AG04449 (cell line): ENCODE measurements at places on chromosomes 13 and 19.
A peak's percentile ranks its signal among the peaks of the same experiment; 100 is the strongest.

GRCh38 chr19:53915000-53915399 lies 5.9 kb downstream of the CACNG7 start:
- no peak for DNase-seq

- DNase-seq = peak; percentile 28
Measured at GRCh38 chr13:27541386-27541785, 78.9 kb downstream of the LNX2 start.

GRCh38 chr13:110000534-110001345 lies 214.4 kb upstream of the IRS2 start:
- no peak for DNase-seq

DNA sequence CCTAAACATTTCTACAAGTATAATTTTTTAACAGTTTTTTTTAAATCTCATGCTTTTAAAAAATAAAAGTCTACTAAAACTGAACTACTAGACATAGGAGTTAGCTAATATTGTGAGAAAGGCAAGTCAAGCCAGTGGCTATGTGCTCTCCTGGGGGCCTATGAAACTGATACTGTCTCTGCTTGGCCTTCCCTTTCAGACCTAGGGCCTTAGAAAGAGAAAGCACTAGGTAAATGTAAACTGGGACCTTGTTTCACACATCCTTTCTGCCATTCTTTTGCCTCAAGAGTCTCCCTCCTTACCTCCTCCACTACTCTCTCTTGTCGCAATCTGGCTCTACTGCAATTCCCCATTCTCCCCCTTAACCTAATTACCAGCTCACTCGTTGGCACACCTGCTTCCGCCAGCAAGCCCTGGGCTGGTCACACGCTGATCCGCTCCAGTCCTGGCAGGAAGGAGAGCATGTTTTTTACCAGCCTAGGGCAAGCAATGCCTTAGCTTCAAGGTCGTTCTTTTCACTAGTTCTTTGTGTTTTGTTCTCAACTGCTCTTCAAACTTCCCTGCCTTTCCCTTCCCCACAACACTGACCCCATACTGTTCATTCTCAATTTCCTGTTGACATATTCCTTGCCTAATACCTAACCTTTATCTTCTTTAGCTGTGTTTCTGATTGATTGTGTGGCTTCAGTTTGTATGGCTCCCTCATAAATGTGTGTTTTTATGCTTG lies 23.1 kb downstream of the TBC1D4 start:
- DNase-seq = no peak

GRCh38 chr13:20990910-20991525 lies 70.4 kb downstream of the LATS2 start:
- no peak for DNase-seq

DNA sequence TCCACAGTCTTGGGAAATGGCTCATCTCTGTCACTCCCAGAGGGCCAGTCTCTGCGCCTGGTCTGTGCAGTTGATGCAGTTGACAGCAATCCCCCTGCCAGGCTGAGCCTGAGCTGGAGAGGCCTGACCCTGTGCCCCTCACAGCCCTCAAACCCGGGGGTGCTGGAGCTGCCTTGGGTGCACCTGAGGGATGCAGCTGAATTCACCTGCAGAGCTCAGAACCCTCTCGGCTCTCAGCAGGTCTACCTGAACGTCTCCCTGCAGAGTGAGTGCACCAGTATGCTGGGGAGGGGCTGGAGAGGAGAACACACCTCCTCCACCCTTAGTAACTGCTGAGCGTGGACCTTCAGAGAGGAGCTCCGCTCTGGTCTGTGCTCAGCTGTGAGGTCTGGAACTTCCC lies 2.3 kb downstream of the SIGLEC9 start:
- no peak for DNase-seq

GRCh38 chr19:46386151-46386550 lies 27.2 kb downstream of the CCDC8 start:
- DNase-seq = no peak

DNA sequence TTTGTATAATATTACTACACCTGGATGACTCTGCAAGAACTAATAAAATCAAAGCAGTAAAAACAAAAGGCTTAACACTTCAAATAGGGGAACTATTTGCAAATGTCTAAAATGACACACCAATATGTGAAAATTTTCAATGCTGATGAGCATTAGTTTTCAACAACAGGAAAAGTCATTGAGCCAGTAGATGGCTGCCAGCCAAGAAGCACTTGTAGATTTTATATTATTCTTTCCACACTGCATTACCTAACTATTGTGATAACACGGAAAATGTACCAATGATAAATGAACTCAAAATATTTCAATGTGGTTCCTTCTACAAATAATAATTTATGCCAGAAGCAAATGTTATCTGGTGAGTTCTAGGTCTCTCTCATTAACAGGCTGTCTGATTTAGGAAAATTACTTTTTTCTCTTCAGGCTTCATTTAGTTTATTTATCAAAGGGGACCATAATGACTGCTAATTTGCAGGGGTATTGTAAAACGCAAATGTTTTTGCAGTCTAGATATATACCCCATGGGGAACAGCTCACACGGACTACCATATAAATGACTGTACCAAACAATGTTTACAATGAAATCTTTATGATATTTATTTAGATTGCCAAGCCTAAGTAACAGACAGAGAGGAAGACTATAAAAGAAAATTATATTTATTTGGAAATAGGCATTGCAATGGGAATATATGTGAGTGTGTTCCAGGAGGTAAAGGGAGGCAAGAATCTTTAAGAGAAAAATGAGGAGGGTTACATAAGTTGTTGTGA lies 407.8 kb downstream of the LIG4 start:
- DNase-seq = no peak

- no peak for DNase-seq
Measured at GRCh38 chr19:32289566-32290210, 55.7 kb upstream of the ZNF507 start.

DNA sequence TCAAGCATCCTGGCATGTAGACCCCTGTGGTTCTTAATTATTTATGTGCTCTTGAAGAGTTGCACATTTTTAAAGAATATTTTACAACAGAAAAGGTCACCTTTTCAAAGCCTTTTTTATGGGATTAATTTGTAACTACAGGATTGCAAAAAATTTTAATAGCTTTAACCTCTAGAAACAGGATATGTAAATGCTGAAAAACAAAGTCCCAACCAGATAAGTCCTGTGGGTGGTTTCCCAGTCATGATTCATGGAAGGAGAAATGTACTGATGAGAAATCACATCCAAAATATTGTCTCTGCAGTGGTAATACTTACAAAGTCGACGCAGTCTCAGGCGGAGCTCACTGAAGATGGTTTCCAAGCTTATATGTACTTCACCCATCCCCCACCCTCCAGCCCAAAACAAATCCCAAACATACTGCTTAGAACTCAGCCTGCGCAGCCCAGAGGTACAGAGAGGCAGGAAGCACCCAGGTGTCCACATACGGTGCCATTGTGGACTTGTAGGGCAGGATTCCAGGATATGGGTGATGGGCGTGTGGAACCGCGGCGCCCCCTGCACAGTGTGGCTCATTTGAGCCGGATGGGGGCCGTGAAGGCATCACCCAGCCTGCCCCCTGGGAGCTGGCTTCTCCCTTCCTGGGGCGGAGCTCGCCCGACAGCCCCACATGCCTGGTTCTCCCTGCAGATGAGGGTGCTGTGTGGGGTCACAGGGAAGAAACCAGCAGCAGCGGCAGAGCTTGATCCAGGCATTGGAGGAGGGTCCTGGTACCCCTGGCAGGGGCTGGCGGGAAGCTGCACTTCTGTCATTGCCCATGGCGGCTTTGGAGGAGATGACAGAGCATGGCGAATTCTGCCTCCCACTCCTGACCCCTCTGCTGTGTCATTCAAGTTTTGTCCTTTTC lies 101.2 kb downstream of the ATP11A start:
- no peak for DNase-seq

DNA sequence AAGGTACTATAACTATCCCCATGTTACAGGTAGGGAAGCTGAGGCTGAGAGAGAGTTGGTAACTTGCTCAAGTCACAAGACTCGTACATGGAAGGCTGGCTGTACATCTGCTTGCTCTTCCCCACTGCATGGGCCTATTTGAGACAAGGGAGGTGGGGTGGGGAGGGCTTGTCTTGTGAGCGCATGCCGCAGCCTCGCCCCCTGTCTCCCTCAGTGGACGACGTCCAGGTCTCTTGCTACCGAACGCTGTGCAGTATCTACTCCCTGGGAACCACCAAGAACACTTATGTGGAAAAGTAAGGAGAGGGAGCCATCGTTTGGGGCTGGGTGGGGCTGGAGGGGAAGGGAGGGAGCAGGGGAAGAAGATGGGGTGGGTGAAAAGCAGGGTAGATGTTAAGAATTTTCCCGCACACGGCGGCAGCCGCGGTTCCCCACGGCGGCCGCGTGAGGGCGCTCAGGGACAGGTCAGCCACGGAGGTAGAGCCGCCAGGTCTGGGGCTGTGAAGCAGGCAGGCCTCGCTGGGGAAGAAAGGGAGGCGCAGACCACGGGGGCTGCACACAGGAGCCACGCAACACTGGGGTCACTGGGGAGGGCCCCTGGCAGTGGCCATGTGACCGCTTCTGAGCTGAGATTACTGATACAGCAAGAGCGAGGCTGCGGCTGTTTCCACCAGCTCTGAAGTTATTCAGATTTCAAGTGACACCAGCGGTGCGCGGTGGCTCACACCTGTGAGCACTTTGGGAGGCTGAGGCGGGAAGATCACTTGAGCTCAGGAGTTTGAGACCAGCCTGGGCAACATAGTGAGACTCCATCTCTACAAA lies 81.5 kb downstream of the RYR1 start:
- no peak for DNase-seq

GRCh38 chr13:32661685-32662084 lies 75.4 kb downstream of the PDS5B start:
- no peak for DNase-seq

- DNase-seq = no peak
Measured at GRCh38 chr13:30323524-30323923, 16.2 kb upstream of the KATNAL1 start.

DNA sequence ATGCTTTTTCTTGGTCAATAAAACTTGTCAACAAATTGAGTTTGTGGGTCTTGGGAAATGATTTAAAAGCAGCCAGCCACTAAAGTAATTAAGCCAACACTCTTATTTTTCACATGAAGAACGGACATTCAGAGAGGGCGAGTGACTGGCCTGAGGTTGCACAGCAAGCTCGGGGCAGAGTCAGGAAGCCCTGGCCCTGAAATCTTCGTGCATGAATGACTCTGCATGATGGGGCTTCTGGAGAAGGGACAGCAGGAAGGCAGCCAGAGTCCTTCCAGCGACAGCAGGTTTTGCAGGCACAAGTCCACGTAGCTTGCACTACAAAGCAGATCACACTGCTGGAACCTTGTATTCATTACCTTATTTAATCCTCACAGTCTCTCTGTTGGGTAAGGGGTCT lies 232.5 kb downstream of the ZNF536 start:
- DNase-seq = no peak

DNA sequence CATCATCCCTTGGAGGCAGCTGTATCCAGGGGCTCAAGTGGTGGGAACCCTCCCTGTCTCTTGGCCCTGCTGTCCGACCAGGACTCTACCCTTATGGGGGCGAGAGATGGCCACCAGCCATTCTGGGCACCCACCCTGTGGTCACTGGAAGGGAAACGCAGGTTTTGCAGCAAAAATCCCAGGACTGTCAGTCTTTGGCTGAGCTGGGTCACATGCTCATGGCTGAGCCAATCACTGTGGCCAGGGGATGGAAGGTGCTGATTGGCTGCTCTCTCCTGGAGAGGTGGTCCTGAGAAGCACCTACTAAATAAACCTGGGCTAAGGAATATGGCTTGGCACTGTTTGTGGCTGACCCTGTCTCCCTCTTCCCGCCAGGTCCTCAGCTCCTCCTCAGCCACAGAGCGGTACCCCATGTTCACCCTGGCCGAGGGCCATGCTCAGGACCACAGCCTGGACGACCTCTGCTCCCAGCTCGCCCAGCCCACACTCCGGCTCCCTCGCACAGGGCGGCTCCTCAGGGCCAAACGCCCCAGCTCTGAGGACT lies 8.9 kb downstream of the ATG4D start:
- DNase-seq = no peak

- DNase-seq = peak; percentile 19
Measured at GRCh38 chr19:9914315-9915207, 21.8 kb downstream of the OLFM2 start.

GRCh38 chr19:22634450-22634827 lies 315 bp downstream of the ZNF492 start:
- DNase-seq = no peak

- DNase-seq = no peak
Measured at GRCh38 chr19:18523841-18524240, 2.0 kb upstream of the ELL start.
